Central memory CD4-positive, alpha-beta T cell (primary cell): ENCODE measurements at places on chromosomes 6 and 20.

DNA sequence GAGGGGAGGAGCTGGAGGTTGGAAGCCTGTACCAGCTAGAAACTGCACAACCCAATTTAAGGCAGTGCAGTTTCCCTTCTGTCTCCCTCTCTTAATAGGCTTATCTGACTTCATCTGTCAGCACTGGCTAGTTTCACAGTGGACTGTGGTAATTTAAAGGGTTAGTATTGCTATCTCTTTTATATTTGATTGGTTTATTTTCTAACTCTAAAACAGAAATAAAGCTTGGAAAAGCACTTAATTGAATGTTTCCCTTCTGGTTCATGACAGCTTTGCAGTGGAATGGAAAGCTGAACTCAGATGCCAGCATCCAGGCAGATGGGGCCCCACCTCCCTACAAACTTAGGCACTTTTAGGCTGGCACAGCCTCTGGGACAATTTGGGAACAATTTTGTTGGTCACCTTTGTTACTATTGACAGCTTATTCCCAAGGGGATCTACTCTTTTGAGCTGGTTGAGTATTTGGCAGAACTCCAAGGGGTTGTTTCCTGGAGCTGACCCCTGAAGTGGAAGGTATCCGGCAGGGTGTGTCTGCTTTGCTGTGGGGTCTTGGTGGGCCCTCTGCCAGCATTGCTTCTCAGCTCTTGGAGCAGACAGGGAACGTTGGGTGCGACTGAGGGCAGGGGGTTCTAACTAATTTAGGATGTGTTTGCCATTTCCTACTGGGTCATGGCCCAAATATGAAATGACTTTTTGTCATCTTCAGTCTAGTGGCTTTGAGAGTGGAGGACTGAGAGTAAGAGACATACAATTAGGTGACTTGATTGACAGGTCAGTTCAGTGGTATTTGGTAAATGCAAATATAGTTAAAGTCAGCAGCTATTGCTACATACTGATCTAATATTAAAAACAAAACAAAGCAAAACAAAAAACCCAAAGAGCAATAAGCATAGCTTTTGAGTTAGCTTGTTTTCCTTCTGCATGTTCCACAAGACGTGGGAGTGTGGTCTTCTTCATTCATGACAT, 9.3 kb downstream of the SH3BGRL2 start:
- no peak for DNase-seq

- no peak for DNase-seq
These were observed 86.5 kb downstream of the MRPL14 start for GRCh38 chr6:44040786-44041185.

- DNase-seq, result no peak
These were observed 173.4 kb downstream of the MRPL14 start for GRCh38 chr6:43953794-43954310.

DNA sequence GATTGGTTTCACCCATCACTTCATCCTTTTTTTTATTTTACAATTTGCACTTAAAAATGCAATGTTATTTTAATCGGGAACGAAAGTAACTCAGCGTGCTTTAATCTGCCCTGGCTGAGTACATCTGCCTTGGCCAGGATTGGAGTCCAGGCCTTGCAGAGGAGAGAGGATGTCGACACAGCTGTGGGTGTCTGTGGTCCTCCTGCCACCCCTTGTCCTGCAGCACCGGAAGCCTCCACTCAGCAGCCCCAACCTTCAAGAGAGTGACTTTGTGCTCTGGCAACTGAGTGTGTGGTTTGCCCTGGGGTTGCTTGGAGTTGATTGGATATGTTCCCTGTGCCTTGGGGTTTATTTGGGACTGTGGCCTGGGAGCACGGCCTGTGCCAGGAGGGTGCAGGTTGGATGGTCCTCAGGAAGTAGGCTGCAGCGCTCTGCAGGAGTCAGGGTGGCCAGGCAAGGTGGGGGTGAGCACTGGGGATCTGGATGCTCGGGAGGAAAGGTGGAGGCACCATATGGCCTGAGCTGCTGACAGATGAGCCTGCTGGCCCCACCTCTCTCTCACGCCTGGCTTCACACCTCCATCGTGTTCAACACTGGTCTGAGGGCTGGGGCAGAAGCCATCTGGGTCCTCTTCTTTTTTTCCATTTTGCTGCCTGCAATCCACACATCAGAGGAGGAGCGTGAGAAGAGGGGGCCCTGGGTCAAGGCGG, 4.3 kb downstream of the MYT1 start:
- no peak for DNase-seq

DNA sequence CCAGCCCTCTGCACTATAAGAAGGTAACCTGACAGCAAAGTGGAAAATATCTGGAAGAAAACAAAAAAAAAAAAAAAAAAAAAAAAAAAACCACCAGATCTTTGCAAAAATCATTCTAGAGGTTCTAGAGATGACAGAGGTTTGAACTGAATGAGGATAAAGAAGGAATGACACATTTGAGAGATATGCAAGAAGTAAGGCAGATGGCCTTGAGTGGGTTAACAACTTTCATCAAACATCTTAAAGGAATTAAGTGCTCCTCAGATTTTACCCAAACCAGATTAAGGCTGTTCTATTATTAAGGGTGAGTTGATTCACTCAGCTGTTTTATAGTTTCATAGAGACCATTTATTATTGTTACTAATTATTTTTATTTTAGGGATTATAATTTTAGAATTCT, 62.0 kb downstream of the RSPO3 start:
- DNase-seq, result no peak

DNA sequence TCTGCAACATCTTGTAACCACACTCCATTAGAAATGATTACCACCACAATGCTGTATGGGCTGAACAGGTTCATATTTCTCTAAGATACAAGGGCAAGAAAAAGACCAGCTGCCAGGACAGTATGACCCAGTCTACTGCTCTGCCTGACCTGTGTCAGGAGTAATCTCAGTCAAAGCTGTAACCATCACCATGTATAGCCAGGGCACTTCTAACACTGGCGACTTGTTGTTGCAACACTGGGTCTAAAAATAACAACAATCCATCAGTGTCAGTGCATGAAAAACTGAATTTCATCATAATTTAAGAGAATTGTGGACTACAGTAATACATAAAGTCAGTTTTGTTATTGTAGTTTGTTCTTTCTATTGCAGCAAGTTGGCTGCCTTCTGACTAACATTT, 738.6 kb upstream of the ADGRB3 start:
- DNase-seq, result no peak

GRCh38 chr6:5333658-5334057, 72.3 kb downstream of the FARS2 start:
- DNase-seq, result no peak

- no peak for DNase-seq
These were observed 45.2 kb upstream of the LY86 start for GRCh38 chr6:6543181-6543879.

DNA sequence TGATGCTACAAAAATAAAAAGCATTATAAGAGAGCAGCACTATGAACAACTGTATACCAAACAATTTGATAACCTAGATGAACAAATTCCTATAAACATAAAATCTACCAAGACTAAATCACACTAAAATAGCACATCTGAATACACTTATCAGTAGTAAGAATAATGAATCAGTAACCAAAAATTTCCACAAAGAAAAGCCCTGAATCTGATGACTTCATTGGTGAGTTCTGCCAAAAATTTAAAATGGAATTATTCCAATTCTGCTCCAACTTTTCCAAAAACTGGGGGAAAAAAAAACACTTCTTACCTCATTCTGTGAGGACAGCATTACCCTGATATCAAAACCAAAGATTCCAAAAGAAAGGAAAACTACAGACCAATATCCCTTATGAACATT, 206.2 kb downstream of the WDR27 start:
- no peak for DNase-seq

- DNase-seq, result peak; percentile 73
These were observed 7.8 kb upstream of the MDGA1 start for GRCh38 chr6:37705239-37706051.

- no peak for DNase-seq
These were observed 503.3 kb downstream of the LMBRD1 start for GRCh38 chr6:69293471-69293870.

- no peak for DNase-seq
These were observed 4.5 kb upstream of the VSTM2L start for GRCh38 chr20:37898233-37899104.

GRCh38 chr6:108321253-108321747, 26.4 kb downstream of the AFG1L start:
- DNase-seq, result no peak
